ENCODE measurements at places on chromosomes 16 and 17.
A peak's percentile ranks its signal among the peaks of the same experiment; 100 is the strongest.

DNA sequence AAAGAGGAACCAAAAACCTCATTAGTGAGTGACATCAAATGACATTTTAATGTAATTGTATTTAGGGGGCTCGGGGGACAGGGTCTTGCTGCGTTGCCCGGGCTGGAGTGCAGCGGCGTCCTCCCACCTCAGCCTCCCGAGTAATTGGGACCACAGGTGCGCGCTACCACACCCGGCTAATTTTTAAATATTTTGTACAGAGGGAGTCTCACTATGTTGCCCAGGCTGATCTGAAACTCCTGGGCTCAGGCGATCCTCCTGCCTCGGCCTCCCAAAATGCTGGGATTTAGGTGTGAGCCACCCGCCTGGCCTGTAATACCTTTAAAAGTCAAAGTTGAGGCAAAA lies 581 bp downstream of the SNRNP25 start:
- DNase-seq = no peak

GRCh38 chr17:2195729-2196128 lies 107.9 kb downstream of the SMG6 start:
- no peak for DNase-seq

DNA sequence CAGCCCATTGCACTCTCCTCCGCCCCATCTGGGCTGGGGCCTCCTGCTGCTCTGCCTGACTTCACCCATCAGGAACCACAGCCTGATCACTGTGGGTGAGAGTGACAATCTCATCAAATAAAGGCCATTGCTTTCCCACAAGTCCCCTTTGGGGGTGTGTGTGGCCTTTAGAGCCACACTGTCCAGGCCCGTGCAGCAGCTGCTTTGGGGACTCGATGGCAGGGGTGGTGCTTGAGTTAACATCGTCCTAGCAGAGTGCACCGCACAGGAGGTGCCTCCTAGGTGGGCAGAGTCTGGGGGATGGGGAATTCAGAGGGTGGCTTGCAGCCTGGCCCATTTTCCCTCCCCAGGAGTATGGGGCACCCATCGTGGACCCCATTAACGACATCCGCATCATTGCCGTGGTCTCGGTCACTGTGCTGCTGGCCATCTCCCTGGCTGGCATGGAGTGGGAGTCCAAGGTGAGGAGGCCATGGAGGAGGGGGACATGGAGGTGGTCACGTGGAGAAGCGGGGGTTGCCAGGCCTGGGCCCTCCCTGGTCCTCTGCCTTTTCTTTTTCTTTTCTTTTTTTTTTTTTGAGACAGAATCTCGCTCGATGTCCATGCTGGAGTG lies 5.4 kb downstream of the SLC12A3 start:
- DNase-seq = no peak

DNA sequence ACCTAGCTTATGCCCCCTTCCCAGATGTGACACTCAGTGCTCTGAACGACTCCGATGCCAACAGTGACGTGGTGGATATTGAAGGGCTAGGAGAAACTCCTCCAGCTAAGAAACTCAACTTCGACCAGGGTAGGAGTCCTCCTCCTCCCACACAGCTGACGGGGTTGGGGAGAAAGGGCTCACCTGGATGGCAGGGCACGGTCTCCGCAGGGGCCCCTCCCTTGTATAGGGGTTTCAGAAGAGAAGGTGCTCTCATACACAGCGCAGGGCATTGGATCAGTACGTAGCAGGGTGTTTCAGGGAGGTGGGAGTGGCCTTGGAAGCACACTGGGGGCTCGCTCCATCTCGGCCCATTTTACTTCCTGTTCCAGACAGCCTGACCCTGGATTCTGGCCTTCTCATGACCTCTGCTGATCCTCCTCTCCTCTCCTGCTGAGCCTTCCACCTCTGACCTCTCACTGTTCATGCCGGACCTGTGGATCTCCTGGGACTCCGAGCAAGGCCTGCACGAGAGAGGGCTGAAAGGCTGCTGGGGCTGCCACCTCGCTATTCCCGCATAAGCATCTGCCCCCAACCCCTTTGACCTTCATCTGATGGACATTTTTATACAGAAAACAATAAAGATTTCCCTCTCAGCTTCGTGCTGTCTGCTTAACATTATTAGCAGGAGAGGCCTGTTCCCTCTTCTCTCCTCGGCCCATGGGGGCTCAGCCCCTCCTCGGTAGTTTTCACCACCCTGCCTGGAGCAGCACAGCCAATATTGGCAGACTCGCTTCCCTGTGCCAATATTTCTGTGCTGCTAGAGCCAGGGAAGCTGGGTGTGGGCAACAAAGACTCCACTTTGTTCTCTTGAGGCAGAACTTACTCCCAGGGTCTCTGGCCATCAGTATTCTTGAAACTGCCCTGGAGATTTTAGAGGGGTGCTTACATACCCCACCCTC lies 4.7 kb downstream of the RNASEK start:
- no peak for DNase-seq

DNA sequence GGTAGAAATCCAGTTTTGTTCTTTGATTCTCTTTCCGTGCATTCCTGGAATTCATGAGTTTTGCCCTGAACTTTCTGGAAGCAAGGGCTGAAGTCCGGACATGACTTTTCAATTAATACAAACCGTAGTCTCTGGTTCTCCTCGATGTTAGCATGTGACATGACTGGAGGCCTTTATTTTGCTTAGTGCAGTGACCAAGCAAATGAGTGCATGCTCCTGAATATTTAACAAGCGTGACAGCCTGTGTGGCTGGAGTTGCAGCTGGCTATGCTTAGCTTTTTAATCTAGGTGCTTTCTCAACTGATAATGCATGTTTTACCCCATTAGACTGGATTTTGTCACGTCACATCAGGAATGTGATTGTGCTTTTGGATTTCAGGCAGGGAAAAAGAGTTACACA lies 302.1 kb downstream of the MAP2K6 start:
- no peak for DNase-seq

DNA sequence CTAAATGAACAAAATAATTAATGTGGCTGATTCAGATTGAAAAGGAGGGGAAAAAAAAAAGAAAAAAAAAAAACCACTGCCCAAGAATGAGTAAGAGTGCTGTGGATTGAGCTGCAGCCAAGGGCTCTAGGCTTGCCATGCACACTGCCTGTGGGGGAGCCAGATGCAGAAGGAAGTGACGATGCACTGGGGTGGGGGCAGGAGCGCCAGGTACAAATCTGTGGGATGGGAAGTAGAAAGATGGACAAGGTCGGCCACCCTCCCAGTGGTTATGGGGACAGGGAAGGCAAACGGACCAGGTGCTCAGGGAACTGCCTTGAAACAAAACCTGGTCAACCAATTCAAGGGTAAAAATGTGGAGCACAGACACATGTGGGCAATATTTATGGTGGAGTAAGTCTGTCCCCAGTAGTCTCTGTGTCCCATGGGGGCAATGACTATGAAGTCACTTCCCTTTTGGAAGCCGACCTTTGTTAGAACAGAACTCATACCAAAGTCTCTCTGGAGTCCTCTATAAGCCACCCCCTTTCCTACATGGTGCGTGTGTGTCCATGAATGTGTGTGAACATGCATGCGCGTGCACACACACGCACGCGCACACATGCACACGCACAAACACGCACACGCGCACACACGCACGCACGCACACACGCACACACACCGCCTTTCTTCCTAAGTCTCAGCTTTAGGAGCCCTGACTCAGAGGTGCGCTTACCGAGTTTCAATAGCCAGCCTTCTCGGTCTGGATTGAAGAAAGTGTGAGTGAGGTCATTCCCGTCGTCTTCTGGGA lies 84.3 kb downstream of the CYTH1 start:
- DNase-seq = no peak

DNA sequence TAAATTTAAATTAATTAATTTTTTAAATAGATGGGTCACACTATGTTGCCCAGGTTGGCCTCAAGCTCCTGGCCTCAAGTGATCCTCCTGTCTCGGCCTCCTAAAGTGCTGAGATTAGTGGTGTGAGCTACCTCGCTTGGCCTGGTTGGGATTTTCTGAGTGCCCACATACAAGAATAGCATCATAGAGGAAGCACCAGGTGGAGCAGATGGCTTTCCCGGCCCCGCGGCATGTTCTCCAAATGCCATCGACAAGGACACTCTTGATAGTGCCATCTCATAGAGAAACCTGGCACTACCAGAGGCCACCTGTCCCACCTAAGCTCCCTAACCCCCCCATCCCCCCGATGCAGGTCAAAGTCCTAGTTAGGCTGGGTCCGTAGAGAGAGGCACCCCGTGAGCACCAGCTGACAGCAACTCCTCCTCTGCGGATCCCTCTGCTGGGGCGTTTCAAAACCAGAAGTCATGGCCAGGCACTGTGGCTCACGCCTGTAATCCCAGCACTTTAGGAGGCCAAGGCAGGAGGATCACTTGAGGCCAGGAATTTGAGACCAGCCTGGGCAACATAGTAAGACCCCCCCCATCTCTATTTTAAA lies 65.9 kb downstream of the DNAH3 start:
- no peak for DNase-seq

DNA sequence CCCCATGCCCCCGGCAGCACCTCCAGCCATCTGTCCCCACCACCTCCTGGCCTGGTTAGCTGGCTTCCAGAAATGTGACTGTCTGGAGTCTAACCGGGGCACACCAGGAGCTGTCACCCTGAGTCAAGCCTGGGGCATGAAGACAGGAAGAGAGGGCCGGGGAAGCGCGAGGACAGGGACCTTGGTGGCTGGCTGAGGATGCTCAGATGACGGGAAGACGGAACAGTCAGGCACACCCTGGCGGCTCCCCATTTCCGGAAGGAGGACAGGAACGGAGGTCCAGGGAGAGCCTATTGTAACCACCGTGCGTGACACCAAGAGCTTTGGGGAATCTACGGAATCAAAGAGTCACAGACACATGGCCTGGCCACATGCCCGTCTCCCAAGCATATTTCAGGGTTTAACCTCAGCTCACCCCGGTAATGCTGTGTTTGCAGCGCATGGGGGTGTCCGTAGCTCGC lies 51.7 kb downstream of the SDK2 start:
- no peak for DNase-seq

DNA sequence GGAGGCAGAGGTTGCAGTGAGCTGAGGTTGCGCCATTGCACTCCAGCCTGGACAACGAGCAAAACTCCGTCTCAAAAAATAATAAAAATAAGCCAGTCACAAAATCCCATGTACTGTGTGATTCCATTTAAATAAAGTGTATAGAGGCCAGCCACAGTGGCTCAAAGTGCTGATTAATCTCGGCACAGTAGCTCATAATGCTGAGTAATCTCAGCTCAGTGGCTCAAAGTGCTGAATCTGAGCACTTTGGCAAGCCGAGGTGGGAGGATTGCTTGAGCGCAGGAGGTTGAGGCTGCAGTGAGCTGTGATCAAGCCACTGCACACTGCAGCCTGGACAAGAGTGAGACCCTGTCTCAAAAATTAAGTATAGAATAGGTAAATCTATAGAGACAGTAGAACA lies 4.9 kb downstream of the TMED6 start:
- DNase-seq = no peak

DNA sequence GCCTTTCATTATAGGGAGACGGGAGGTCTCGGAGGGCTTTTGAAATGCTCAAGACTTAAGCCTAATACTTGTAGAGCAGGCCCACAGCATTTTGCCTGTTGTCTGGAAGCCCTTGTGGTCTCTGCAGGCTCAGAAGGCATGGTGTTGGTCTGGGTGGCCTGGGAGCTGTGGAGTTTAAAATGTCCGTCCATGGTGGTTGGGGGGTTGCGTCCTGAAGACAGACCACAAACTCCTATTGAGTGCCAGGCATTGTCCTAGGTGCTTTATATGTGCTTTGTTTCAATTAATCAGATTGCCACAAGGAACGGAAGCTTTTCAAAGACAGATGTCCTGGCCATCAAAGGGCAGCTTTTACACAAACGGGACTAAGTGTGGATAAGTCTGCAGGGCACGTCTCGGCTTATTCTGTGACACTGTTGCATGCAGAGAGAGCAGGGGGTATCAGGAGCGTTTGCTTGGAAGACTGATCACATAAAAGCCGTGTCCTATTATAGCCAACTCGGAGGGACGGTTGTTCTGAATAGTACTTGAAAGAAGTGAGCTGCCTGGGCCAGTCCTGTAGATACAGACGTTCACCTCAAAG lies 7.8 kb downstream of the NTN1 start:
- DNase-seq = no peak

DNA sequence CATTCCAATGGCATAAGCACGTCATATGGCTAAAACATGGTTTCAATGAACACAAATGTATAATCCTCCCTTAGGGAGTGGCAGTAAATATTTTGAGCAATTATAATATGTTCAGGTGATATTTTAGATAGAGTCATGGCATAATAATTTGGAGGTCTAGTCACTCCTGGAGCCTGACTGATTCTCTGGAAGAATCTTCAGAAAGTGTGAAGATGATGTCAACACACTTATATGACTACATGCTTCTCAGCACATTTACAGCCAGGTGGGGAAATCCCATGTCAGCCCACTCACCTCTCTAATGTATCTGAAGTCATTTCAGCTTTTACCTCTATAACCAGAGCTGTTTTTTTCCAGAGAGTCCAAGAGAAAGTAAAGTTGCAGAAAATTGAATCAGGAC lies 474.8 kb downstream of the SHISA9 start:
- no peak for DNase-seq

DNA sequence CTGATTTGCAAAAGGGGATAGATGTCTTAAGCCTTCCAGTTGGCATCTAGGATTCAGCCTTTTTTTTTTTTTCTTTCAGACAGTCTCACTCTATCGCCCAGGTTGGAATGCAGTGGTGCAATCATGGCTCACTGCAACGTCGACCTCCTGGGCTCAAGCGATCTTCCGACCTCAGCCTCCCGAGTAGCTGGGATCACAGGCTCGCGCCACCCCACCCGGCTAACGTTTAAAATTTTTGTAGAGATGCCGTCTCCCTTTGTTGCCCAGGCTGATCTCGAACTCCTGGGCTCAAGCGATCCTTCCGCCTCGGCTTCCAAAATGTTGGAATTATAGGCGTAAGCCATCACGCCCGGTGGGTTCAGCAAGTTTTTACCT lies 571 bp upstream of the CCP110 start:
- DNase-seq = no peak

- DNase-seq = peak; percentile 15
Observed at GRCh38 chr17:164303-165235, 16.9 kb downstream of the DOC2B start.

DNA sequence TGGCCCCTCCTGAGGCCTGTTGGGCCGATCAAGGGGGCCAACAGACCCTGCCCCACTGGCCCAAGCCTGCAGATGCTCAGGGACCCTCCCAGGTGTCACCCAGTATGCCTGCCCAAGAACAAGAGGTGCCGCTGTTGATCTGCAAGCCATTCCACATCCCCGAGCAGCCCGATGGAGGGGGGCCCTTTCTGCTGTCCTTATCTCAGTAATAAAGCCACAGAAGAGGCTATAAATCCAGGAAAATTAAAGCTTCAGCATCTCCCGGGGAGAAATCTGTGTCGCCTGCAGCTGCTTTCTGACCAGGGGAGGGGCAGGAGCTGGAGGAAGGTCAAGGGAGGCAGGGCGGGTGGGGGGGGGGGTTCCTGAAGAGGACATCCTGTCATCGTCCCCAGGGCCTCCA lies 11.7 kb upstream of the CACNA1H start:
- no peak for DNase-seq

GRCh38 chr17:68973098-68973846 lies 18.1 kb upstream of the ABCA8 start:
- DNase-seq = no peak

DNA sequence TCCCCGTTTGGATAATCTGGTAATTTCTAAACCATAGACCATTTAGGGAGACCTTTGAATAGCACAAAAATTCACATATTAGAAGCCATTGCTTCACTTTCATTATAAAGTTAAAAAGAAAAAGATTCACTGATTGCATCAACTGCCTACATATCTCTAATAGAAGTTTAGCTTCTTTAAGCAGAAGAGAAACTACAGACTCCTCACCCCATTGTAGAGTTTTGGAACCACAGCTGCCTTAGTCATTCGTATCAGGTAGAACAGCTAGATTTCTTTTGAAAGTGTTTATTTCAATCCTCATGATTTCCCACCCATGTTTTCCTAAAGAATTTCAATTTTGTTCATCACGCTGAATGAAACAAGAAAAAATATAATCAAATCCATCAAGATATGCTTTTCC lies 144.8 kb downstream of the CDH8 start:
- no peak for DNase-seq
